Colonic mucosa (tissue), 4 donors: ENCODE measurements at places on chromosomes 12 and 14. TPM values are rescaled to one million over a fixed set of nuclear protein-coding genes. Genes with fewer than 3 reads are reported as not detected.

The HSPA2 gene
- 66.1 TPM for total RNA-seq

The SELPLG gene
- total RNA-seq: 4.4 TPM

The FOXG1 gene
- total RNA-seq: not detected

The SRRM4 gene
- total RNA-seq: not detected

The UNC79 gene
- 0.17 TPM for total RNA-seq

The KRT6C gene
- not detected for total RNA-seq

The BATF gene
- 0.77 TPM for total RNA-seq

The PLEKHH1 gene
- 47.1 TPM for total RNA-seq

The PIK3C2G gene
- 0.57 TPM for total RNA-seq

The SLCO1A2 gene
- not detected for total RNA-seq

DNA sequence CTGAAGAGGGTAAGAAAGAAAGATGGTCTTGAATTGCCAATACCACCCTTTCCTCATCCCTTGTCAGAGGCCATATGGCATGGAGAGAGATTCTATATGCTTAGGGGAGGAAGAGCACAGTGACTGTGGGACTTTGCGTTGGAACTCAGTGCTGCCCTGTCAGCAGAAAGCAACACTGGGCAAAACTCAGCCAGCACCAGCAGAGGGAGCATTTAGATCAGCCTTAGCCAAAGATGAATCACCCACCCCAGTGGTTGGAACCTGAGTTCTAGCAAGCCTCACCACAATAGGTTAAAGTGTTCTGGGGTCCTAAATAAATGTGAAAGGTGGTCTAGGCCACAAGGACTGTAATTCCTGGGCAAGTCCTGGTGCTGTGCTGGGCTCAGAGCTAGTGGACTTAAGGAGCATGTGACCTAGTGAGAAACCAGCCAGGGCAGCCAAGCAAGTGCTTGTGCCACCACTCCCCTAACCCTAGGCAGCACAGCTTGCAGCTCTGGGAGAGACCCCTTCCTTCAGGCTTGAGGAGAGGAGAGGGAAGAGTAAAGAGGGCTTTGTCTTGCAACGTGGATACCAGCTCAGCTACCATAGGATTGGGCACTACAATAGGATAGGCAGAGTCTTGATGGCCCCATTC, 11.4 kb upstream of the BCAT1 start:
- no peaks in the 10 kb centered on the region for H3K36me3 ChIP-seq
- no peak overlapping the region for H3K27ac ChIP-seq
- no peak for DNase-seq

GRCh38 chr12:4862809-4863208, 46.9 kb upstream of the KCNA1 start:
- DNase-seq: no peak
- no peaks in the 10 kb centered on the region for H3K36me3 ChIP-seq
- H3K27ac ChIP-seq: no peak overlapping the region
- peaks cover 3% of the 10 kb centered on the region for H3K4me1 ChIP-seq

- no peaks in the 10 kb centered on the region for H3K27me3 ChIP-seq
- no peak overlapping the region for H3K27ac ChIP-seq
- no peaks in the 10 kb centered on the region for H3K36me3 ChIP-seq
- no peak overlapping the region for H3K4me3 ChIP-seq
Measured at GRCh38 chr12:129750421-129750820, 153.4 kb downstream of the TMEM132D start.

GRCh38 chr12:7099290-7099996, 7.2 kb upstream of the C1R start:
- H3K27ac ChIP-seq: no peak overlapping the region
- no peaks in the 10 kb centered on the region for H3K27me3 ChIP-seq
- no peak for DNase-seq
- H3K4me1 ChIP-seq: no peaks in the 10 kb centered on the region
- no peak overlapping the region for H3K4me3 ChIP-seq

GRCh38 chr12:9064201-9064814, 51.4 kb downstream of the A2M start:
- no peaks in the 10 kb centered on the region for H3K27me3 ChIP-seq
- H3K4me1 ChIP-seq: peaks cover 4% of the 10 kb centered on the region
- peak overlapping the region; percentile 78 for H3K4me3 ChIP-seq
- H3K36me3 ChIP-seq: no peaks in the 10 kb centered on the region
- peak; percentile 65 for DNase-seq
- peak overlapping the region; percentile 80 for H3K27ac ChIP-seq

DNA sequence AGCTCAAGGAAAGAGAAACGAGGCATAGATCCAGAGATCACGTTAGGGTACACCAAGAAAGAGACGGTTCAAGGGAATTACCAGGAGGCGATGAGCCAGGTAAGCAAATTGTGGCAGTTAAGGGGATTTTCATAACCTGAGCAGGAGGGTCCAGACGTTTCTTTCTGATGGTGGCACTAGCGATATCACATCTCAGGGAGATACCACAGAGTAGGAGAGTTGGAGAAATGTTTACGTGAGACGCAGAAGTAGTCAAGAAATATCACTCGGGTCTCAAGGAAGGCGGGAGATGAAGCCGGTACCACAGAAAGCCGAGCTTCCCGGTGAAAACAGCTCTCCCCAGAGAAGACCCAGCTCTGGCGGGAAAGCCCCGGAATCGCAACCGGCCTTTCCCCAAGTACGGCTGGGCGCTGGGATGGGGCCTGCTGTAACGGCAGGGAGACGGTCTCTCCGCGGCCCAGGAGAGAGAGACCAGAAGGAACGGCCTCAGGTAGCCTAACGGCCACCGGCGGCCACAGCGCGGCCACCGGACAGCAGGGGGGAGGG, 485 bp downstream of the SENP1 start:
- no peak for DNase-seq
- H3K4me3 ChIP-seq: peak overlapping the region; percentile 82
- H3K4me1 ChIP-seq: peaks cover 13% of the 10 kb centered on the region
- no peaks in the 10 kb centered on the region for H3K36me3 ChIP-seq
- no peaks in the 10 kb centered on the region for H3K27me3 ChIP-seq

DNA sequence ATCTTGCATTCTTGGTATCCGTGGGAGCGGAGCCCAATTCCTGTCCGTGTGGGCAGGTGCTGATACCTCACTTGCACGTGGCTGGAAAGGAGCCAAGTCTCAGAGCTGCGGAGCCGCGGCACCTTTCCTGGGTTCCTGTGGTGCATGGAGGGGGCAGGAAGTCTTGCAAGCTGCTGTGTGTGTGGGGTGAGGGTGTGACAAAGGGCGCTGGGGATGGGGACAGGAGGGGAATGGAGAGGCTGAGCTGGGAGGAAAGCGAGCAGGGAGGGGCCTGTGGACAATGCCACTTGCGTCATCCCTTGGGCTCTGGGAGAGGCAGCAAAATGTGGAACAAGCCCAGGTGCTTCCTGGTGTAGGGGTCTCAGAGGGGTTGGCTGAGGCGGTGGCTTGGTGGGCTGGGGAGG, 86.7 kb downstream of the CALM1 start:
- H3K36me3 ChIP-seq: no peaks in the 10 kb centered on the region
- no peaks in the 10 kb centered on the region for H3K4me1 ChIP-seq
- H3K27me3 ChIP-seq: no peaks in the 10 kb centered on the region
- DNase-seq: peak; percentile 46
- no peak overlapping the region for H3K27ac ChIP-seq

DNA sequence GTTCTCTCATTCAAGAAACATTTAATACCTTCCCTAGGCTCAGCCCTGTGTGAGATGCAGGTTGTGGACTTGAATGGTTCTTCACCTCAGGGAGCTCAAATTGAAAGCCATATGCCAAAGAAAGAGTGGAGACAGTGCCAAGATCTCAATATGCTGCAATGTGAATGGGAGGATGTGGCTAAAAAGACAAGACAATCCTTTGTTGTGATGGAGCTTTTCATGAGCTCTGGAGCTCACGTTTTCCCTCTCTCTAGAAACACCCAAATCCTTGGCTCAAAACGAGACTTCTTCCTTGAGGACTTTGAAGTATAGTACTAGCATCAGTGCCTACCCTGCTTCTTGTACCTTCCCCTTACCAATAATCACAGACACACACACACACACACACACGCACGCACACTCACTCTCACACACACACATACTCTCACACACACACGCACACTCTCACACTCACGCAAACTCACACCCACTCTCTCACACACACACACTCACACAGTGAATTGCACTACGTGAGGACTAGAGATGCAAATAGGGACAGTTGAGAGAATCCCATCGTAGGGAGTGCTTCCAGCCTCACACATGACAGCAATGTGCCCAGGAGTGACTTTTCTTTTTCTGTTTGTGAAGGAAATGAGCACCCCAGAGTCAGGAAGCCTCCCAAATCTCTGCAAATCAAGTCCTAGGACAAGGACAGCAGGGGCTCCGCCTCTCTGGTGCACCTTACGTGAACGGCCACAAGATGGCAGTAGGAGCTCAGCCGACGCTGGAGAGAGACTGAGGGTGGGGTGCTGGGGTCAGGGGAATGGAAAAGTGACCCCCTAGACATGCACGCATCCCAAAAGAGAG, 231.4 kb downstream of the PCNX1 start:
- no peak overlapping the region for H3K27ac ChIP-seq
- DNase-seq: peak; percentile 60
- H3K36me3 ChIP-seq: no peaks in the 10 kb centered on the region
- no peaks in the 10 kb centered on the region for H3K27me3 ChIP-seq
- no peak overlapping the region for H3K4me3 ChIP-seq

GRCh38 chr14:86858031-86858430, 1135.0 kb downstream of the GALC start:
- no peak overlapping the region for H3K27ac ChIP-seq
- H3K27me3 ChIP-seq: no peaks in the 10 kb centered on the region
- no peaks in the 10 kb centered on the region for H3K36me3 ChIP-seq
- no peak overlapping the region for H3K4me3 ChIP-seq
- no peak for DNase-seq
- no peaks in the 10 kb centered on the region for H3K4me1 ChIP-seq

- H3K36me3 ChIP-seq: no peaks in the 10 kb centered on the region
- no peaks in the 10 kb centered on the region for H3K27me3 ChIP-seq
- H3K4me3 ChIP-seq: no peak overlapping the region
- no peaks in the 10 kb centered on the region for H3K4me1 ChIP-seq
Measured at GRCh38 chr12:43884683-43885410, 49.0 kb downstream of the TMEM117 start.

DNA sequence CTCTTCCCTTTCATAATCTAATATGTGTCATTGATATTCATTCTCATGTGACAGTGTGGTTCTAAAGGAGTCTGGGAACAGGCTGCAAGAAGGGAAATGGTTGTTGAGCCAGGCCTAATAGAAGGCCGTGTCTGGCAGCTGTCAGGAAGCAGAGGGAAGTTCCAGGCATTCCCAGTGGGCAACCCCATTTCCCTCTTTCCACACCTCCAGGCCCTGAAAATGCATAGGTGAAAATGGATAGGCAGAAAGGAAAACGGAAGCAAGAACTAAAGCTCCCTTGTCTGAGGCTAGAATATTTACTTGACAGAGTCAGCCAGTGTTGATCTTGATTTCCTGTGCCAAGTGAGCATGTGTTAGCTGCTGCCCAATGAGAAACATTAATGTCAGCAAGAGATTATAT, 97.7 kb downstream of the PPM1A start:
- H3K36me3 ChIP-seq: no peaks in the 10 kb centered on the region
- no peaks in the 10 kb centered on the region for H3K27me3 ChIP-seq
- H3K27ac ChIP-seq: no peak overlapping the region
- no peaks in the 10 kb centered on the region for H3K4me1 ChIP-seq
- no peak overlapping the region for H3K4me3 ChIP-seq
- no peak for DNase-seq

DNA sequence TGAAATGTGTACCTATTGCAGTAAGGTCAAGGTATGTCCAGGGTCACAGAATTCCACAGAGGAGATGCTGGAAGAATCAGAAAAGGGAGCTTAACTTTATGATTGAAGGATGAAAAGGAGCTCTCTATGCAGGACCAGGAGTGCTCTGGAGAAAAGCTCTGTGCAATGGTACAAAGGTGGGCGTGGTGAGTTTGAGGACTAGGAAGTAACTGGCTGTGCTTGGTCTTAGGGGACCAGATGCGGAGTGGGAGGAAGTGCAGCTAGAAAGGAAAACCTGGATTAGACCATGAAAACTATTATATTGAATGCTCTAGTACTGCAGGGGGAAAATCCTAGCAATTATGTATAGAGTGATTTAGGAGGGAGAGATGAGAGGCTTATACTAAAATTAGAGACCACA, 56.8 kb downstream of the BTG1 start:
- no peak overlapping the region for H3K27ac ChIP-seq
- no peaks in the 10 kb centered on the region for H3K36me3 ChIP-seq
- no peak for DNase-seq
- H3K4me3 ChIP-seq: no peak overlapping the region
- H3K27me3 ChIP-seq: no peaks in the 10 kb centered on the region
- H3K4me1 ChIP-seq: no peaks in the 10 kb centered on the region

DNA sequence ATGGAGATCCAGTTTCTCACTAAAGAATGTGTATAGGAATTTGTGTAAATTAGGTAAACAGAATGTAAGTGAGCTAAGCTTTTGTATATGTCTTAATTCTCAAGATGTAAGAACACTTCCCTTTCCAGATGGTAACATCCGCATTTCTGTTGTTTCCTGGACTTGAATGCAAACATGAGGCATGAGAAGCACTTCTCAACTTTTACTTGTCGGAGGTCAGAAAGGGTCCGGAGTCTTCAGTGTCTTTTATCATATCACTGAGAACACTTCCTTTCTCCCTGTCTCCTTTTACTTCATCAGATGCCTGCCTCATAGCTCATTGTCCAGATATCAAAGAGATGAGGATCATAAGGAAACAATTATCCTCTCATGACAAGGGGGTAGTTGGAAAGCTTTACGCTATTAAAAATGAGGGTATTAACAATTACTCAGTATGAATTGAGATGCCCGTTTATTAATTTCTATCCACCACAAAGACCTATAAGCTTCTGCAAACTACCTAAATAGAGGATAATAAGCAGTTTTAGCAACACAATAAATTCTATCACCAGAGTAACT, 214.1 kb upstream of the FLRT2 start:
- H3K27ac ChIP-seq: no peak overlapping the region
- no peak overlapping the region for H3K4me3 ChIP-seq
- no peaks in the 10 kb centered on the region for H3K36me3 ChIP-seq
- H3K4me1 ChIP-seq: no peaks in the 10 kb centered on the region

GRCh38 chr14:72479461-72479931, 414.4 kb downstream of the DPF3 start:
- H3K36me3 ChIP-seq: no peaks in the 10 kb centered on the region
- H3K4me3 ChIP-seq: no peak overlapping the region
- no peak overlapping the region for H3K27ac ChIP-seq
- H3K4me1 ChIP-seq: no peaks in the 10 kb centered on the region
- no peak for DNase-seq
- H3K27me3 ChIP-seq: no peaks in the 10 kb centered on the region

GRCh38 chr14:72892879-72893635, 844 bp downstream of the DPF3 start:
- H3K4me3 ChIP-seq: peak overlapping the region; percentile 72
- no peaks in the 10 kb centered on the region for H3K27me3 ChIP-seq
- no peak overlapping the region for H3K27ac ChIP-seq
- peak; percentile 56 for DNase-seq

- no peak overlapping the region for H3K27ac ChIP-seq
- no peaks in the 10 kb centered on the region for H3K4me1 ChIP-seq
- no peak for DNase-seq
- no peaks in the 10 kb centered on the region for H3K36me3 ChIP-seq
- H3K27me3 ChIP-seq: no peaks in the 10 kb centered on the region
Measured at GRCh38 chr12:49777341-49777740, 36.0 kb downstream of the TMBIM6 start.
